ENCODE measurements at places on chromosomes 11 and 22. TPM values are rescaled to one million over a fixed set of nuclear protein-coding genes. Genes with fewer than 3 reads are reported as not detected.
A peak's percentile ranks its signal among the peaks of the same experiment; 100 is the strongest.

DNA sequence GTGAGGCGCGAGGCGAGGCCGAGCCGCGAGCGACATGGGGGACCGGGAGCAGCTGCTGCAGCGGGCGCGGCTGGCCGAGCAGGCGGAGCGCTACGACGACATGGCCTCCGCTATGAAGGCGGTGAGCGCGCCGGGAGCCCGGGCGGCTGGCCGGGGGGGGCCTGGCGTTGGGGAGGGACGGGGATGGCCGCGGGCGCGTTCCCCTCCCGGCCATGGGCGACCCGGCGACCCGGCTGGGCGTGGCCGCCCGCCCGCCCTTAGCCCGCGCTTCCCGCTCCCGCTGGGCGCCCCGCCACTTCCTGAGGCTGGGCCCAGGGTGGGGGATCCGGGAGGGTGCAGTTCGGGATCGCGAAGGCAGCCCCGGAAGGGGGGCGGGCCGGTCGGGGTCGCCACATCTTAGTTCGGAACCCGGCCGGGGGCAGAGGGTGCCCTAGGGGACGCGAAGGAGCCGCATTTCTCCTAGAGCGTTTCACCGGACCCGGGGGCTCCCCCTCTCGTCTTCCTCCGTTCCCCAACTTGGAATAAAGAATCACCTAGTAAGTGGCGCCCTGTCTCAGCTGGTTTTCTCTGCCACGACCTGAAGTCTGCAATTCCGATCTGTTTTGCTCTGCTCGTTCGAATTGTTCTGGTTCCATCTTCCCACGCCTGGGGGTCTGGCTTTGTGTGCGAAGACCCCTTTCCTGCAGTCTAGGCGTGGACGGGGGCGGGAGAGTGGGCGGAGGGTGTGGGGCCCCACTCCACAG, 536 bp downstream of the YWHAH start:
- peak; percentile 56 for DNase-seq

- peak; percentile 37 for DNase-seq
These were observed 16.1 kb downstream of the ALKBH8 start for GRCh38 chr11:107549253-107549953.

GRCh38 chr11:101429703-101430540, 153.9 kb downstream of the TRPC6 start:
- DNase-seq = no peak

DNA sequence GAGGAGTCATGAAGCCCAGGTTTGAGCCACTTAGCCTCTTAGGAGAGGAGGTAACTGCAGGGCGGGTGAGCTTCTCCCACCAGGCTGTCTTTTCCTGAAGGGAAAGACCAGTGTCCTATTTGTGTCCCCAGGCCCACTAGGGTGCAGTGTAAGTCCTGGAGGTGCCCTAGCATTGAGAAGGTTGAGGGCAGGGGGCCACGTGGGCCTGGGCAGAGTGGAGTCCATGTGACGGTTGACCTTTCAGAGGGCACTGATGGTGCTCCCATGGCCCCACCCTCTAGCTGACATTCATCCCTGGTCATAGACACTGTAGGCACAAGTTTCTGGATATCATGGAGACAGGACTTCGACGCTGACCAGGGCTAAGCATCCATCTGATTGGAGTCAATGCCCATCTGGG, 44.1 kb upstream of the TP53I11 start:
- DNase-seq = no peak

- DNase-seq = no peak
These were observed 166.1 kb downstream of the C11orf91 start for GRCh38 chr11:33534575-33534974.

GRCh38 chr11:102430158-102430836, 22.3 kb downstream of the TMEM123 start:
- no peak for DNase-seq

DNA sequence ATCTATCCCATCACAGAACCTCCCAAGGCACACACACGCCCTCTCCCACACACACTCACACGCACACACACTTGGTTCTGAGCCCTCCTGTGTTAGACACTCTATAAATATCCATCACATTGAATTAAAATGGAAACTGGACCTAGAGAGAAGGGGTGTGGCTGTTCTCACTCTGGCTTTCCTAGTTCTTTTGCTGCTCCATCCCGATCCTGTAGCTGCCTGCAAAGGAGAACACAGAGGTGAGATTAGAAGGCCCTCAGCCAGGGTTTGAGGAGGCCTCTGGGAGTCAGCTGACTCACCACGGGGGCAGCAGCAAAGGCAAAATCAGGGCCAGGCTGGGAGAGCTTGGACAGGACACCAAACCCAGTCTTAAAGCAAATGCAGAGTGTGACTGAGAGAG, 192.3 kb upstream of the CADM1 start:
- DNase-seq = no peak

Gene OR9G4
- total RNA-seq = not detected

All from cerebellum (tissue), 4 donors.